Fibroblast of skin of left biceps (primary cell): ENCODE measurements at places on chromosomes 7 and 10.

- peak; percentile 41 for DNase-seq
Measured at GRCh38 chr10:58782876-58783851, 270.5 kb downstream of the BICC1 start.

- DNase-seq = no peak
Measured at GRCh38 chr10:18312374-18313139, 172.3 kb downstream of the CACNB2 start.

- DNase-seq = no peak
Measured at GRCh38 chr10:42475168-42476098, 162.9 kb downstream of the ZNF33B start.

DNA sequence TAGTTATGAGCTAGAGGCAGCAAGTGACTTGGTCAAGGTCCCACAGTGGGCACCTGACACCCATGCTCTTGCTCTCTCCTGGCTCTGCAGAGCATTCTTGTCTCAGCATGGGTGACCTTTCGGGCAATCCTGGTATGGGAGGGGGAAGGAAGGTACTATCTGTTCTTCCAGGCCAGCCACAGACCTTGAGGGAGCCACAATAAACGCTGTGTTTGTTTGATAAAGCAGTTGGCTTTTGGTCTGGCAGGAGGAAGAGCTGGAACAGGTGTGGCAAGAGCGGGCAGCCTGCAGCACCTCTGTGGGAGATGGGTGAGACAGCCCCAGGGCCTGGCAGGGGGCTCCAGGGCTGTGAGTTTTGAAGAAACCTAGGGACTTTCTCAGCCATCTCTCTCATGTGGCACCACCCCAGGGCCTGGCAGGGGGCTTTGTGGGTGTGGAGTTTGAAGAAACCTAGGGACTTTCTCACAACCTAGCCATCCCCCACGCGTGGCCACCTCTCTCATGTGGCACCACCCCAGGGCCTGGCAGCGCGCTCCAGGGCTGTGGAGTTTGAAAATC lies 11.4 kb downstream of the CLDN3 start:
- DNase-seq = no peak

- DNase-seq = no peak
Measured at GRCh38 chr10:89468191-89468965, 54.0 kb downstream of the IFIT5 start.

DNA sequence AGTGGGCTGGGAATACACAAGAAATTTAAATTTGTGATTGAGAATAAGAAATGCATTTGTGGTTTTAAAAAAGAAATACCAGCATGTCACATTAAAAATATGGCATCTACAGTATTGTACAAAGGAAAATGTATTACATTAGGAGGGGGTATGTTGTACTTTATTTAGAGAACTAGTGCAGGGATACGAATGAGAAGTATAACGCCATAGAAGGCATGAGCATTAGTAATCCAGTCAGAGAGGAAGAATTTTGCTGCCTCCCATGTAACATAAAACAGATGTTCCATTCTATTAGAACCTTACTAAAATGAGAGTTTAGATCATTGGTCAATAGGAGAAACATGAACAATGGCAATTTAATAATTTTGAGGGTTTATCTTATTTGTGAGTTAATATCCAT lies 182.2 kb downstream of the ADK start:
- peak; percentile 91 for DNase-seq

DNA sequence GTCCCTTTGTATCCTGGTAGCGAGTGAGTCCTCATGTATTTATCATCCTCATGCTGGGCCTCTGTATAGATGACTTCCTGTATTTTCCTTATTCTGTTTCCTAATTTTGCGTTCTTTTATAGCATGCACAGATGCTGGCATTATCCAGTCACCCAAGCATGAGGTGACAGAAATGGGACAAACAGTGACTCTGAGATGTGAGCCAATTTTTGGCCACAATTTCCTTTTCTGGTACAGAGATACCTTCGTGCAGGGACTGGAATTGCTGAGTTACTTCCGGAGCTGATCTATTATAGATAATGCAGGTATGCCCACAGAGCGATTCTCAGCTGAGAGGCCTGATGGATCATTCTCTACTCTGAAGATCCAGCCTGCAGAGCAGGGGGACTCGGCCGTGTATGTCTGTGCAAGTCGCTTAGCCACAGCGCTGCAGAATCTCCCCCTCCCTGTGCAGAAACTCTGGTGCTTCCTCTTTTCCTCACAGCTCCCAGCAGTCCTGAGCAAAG lies 183.1 kb upstream of the PRSS58 start:
- no peak for DNase-seq

DNA sequence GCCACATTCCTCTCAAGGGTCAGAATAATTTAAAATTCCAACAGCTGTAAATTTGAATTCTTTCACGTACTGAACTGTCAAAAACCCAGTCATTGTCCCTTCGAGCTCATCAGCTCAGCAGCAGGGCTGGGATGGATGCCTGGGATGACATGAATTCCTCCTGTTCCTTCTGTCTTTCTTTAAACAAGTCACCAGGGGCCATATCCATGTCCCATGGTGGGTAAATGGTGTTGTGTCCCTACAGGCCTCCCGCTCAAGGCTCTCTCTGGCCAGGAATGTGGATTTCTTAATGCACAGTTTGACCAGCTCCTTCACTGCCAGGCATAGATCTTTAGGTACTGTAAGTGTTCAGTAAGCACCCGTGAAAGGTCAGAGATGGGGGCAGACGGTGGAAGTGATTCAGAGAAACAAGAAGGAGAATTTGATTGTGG lies 13.8 kb upstream of the TECPR1 start:
- DNase-seq = no peak

DNA sequence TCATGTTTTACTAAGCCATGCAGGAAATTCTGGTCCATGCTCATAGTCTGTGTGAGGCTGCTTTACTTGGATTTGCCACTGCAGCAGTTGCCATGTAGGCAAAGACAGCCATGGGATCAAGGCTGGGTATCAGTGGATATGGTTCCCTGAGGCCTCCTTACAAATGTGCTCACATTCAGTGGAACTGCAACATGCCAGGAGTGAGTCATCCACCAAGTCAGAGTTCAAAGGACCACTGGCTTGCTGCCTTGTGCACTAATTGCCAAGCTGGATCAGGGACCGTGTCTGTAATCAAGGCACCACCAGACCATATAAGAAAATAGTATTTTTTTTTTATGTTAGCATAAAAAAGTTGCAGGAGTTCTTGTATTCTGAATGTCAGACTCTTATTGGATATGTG lies 101.0 kb downstream of the CDCA7L start:
- no peak for DNase-seq

DNA sequence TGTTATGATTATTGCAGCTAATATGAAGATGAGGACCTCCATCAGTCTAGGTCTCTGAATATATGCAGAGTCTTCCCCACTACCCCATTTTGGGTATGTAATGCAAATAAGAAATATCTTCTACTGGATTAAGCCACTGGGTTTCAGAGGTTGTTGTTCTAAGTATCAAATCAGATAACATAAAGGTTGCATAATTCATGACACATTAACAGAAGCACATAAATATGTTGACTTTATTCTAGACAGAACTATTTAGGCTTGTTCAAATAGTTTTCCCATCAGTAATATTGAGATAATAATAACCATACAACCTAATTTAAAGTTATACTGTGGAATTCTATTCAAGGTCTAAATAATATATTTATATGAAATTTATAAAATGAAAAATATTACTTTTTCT lies 157.1 kb downstream of the ETV1 start:
- no peak for DNase-seq

GRCh38 chr10:113313048-113313602 lies 239.7 kb upstream of the HABP2 start:
- no peak for DNase-seq

DNA sequence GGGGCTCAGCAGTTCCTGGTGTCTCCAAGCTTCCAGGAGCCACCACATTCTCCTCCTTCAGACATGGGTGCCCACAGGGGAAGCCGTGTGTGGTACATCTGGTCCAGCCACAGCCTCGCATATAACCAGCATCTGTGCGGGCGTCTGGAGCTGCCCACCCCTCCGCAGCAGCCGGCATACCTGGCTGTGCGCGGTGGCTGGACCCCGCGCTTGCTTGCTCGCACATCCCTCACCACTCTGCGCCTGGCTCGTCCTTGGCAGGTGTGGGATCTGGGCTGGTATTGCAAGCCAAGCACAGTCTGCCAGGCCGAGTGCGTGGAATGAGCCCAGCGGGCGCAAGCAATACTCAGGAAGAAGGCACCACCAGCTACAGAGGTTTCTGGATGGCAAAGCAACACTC lies 117.7 kb upstream of the MBL2 start:
- no peak for DNase-seq

DNA sequence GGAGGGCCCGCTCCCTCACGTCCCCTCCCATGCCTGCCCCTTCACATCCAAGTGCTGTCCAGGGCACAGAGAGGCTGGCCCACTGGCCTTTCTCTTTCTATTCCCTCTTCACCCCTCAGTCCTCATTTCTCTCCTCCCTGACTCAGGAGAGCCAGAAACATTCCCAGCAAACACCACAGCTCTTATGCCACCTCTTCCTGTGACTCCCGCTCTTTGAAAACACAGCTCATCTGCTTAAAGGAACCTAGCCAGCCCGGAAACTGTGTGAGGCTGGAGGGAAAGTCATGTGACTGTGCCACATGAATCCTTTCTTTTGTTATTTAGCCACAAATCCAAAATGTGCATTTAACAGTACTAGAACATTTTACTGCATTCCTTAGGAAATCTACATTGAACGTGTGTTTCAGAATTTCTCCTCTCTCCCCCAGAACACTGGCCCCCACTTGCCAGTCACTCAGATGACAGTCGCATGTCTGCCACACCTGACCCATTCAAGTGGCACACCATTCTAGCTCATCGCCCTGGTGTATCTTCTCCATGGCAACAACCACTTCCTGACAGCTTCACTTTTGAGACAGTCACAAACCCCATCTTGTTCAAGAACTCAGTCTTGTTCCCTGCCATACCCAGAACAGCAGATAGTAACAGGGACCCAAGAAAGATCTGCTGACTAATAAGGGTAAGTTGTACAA lies 42.8 kb downstream of the GRB10 start:
- DNase-seq = no peak

GRCh38 chr10:113957013-113957412 lies 86.7 kb upstream of the ADRB1 start:
- DNase-seq = peak; percentile 67

DNA sequence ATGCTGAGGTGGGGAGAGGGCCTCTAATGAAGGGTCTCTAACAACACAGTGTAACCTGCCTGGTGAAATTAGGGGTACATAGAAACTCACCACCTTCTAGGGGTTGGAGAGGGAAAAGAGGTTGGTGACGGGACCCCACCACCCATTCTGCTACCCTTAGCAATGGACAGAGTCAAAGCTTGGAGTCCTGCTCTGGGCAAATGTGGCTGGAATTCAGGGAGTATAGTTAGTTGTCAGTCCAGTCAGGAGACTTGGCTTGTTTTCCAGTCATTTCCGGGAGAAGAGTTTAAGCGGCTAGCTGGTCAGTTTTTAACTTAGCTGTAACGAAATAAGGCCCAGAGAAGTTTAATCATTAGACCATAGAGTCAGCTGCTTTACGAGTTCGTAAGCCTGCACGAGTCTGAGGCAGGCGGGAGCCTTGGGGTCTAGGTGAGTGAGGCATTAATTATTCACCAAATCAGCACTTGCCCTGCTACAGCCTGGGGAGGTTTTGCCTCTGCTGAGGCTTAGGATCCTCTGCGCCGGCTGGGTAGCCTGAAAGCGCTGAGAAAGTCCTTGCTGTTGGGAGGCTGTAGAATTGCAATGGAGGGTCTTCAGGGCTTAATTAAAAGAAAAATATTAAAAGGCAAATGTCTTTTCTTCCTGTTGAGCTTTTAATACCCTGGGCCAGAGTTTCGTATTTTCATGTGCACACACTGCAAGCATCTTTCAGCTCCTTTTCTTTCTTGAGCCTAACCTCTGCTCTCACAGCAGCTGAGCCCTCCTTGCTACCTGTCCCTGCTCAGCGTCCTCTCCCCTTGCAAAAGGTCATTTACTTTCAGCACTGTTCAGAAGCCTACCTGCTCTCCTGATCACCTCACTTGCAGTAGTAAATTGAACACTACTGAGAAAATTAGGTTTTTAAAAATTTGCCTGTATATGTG lies 1.5 kb upstream of the LAMB1 start:
- DNase-seq = no peak

GRCh38 chr7:21829731-21830130 lies 116.0 kb downstream of the CDCA7L start:
- DNase-seq = no peak

DNA sequence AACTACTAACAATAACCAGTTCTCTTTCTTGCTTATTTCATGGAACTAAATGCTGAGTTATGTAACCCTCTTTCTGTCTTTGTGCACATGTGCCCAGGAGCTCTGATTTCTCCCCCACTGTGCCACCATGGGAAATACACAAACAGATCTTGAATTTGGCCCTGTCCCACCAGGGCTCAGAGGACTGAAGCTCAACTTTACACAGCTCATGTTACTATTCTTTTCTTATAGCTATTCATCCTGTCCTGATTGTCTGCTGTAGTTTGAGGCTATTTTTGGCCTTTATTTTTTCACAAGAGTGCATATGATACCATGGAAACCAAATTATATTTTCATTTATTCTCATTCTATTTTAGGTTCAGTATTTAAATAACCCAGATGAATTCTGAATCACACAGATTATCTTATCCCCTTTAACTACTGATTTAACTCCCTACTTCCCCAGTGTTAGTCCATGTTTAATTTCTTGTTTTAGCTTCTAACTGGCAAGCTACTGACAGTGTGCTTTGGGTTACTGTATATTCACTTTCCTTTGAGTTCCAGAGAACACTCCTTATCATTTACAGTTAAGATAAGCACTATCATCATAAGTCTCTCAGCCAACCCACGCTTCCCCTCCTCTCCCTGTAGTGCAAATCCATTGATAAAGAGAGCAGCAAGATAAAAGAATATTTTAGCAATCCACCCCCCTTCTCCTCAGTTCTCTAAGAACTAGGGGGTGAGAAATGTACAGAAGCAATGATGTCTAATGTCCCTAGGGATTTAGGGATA lies 71.8 kb upstream of the GSDME start:
- DNase-seq = no peak

GRCh38 chr10:121741248-121741792 lies 143.1 kb upstream of the FGFR2 start:
- DNase-seq = no peak

GRCh38 chr10:60155943-60156683 lies 233.6 kb downstream of the ANK3 start:
- no peak for DNase-seq

GRCh38 chr10:89837165-89838043 lies 136.0 kb downstream of the KIF20B start:
- no peak for DNase-seq

- DNase-seq = no peak
Measured at GRCh38 chr7:170551-171363, 21.6 kb upstream of the FAM20C start.

DNA sequence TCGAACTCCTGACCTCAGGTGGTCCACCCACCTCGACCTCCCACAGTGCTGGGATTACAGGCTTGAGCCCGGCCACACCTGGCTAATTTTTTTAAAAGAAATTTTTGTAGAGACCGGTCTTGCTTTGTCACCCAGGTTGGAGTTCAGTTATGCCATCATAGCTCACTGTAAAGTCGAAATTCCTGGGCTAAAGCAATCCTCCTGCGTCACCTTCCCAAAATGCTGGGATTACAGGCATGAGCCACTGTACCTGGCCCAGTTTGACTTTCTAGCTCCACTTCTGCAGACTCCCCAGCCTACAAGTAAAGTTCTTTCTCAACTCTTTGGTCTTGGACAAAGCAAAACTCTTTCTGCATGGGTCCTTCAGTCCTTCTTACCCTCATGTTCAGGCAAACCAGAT lies 214.1 kb downstream of the SKIDA1 start:
- no peak for DNase-seq
